ENCODE measurements at places on chromosomes 3 and 15.

- DNase-seq = no peak
Measured at GRCh38 chr3:38472342-38472741, 18.7 kb downstream of the ACVR2B start.

GRCh38 chr15:26867200-26868007 lies 542 bp downstream of the GABRA5 start:
- no peak for DNase-seq

DNA sequence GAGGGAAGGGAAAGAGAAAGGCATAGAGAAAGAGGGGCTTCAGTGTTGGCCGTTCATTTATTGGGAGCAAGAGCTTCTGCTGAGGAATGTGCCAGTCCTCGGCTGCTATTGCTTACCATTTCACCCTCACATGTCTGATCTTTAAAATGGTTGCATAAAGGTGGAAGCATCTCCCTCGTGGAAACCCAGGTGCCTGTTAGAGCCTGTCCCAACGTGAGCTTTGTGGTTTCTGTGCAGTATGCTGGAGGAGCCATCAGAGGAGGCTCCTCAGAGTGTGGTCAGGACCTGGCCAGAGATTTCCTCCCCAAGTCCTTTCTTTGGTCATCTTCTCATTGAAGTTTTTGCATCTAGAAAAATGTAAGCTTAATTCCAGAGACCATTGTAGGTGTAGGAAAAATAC lies 34.4 kb downstream of the PSMD6 start:
- DNase-seq = no peak

DNA sequence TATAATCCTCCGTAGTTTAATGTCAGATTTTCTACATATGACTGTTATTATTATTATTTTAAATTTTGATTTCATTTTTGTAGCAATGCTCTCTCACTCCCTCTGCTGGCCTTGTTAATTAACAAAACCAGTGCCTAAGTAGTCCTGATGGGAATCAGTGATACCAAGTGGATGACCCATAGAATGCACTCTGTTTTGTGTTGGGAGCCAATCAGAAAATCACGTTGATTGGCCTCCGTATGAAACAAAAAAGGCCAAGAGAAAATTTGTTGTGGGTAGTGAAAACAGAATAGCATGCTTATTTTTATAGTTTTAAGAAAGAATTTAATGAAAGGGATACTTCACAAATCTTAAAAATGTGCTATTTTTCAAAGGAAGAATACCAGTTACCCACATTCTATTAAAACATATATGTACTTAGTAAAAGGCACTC lies 34.4 kb upstream of the MEIS2 start:
- DNase-seq = peak; percentile 37

DNA sequence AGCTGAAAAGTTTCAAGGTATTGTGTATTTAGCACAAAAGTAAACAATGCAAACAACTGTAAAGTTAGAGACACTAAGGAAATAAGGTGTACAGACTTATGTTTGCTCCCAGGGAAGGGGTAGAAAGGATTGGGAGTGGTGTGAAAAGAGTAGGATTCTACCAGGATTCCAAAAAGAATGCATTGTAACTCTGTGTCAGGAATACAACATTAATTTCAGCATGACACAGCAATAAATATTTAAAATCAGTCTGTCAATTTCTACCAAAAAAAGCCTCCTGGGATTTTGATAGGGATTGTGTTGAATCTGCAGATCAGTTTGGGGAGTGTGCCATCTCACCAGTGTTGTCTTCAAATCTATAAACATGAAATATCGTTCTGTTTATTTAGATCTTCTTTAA lies 73.4 kb downstream of the LRRC28 start:
- no peak for DNase-seq

GRCh38 chr3:6260551-6261191 lies 600.2 kb upstream of the GRM7 start:
- DNase-seq = no peak

- DNase-seq = no peak
Measured at GRCh38 chr3:174891524-174892203, 32.5 kb downstream of the NAALADL2 start.

DNA sequence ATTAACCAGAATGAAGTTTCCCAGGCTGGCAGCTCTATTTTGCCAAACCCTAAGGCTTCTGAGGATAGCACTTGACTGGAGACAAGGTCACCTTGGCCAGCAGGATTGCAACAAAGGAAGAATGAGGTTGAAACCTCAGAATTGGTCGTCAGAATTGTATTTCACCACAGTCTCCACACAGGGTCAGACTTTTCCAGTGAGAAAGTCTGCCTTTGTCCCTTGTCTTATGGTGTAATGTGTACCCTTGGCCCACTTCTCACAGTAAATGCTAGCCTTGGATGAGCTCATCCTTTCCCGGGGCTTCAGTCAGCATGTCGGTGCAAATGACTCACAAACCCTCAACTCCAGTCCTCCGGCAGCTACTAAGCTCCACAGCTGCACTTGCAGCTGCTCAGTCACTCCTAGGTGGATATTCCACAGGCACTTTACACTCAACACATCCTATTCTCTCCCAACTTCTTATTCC lies 19.7 kb downstream of the SSR3 start:
- peak; percentile 86 for DNase-seq

GRCh38 chr3:182740710-182741109 lies 52.6 kb upstream of the ATP11B start:
- DNase-seq = no peak

DNA sequence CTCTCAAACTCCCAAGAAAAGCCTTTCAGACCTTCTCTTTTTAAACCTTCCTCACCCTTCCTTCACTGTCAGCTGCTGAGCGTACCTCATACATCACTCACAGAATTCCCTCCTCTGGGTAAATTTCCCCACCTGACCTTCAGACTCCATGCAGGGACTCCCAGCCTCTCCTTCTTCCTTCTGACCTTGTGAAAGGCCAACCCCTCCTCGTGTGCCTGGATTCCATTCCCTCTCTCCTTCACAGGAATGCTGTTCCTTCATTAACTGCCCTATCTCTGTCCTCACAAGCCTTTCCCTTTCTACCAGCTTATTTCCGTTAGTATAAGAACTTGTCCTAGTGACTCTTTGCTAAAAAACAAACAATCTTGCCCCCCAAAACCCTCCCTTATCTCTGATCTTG lies 69.7 kb upstream of the MME start:
- DNase-seq = no peak

DNA sequence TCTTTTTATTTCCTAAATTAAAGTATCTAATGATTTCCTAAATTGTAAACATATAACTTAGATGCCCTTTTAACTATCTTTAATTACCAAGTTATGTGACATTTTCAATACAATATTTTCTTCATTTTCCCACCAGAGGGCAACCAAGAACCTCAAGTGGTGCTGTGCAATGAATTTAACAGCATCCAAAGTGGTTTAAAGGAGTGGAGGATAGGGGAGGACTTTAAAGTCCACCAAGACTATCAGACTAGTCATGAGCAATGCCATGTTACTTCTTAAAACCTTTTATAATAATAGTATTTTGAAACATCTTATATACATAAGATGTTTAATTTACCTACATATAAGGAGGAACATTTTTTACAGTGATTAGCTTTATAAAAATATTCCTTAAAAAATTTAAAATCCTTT lies 74.4 kb downstream of the DLG1 start:
- DNase-seq = peak; percentile 76

GRCh38 chr3:23916152-23916885 lies 471 bp downstream of the NKIRAS1 start:
- DNase-seq = no peak

DNA sequence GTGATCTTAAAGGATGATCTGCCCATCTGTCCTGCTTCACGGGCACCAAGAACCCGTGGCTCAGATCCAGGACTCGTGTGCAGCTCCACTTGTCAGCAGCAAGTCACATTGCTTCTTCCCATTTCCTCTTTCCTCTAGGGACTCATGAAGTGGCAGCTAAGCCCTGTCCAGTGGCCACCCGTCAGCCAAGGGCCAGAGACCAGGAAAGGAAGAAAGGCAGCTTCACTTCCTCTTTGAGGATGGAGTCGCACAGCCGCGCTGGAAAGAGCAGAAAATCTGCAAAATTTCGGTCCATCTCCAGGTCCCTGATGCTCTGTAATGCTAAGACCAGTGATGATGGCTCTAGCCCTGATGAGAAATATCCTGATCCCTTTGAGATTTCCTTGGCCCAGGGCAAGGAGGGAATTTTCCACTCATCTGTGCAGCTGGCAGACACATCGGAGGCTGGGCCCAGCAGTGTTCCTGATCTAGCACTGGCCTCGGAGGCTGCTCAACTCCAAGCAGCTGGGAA lies 28.5 kb downstream of the IL16 start:
- peak; percentile 68 for DNase-seq

- no peak for DNase-seq
Measured at GRCh38 chr3:98655666-98656065, 62.3 kb upstream of the CPOX start.

DNA sequence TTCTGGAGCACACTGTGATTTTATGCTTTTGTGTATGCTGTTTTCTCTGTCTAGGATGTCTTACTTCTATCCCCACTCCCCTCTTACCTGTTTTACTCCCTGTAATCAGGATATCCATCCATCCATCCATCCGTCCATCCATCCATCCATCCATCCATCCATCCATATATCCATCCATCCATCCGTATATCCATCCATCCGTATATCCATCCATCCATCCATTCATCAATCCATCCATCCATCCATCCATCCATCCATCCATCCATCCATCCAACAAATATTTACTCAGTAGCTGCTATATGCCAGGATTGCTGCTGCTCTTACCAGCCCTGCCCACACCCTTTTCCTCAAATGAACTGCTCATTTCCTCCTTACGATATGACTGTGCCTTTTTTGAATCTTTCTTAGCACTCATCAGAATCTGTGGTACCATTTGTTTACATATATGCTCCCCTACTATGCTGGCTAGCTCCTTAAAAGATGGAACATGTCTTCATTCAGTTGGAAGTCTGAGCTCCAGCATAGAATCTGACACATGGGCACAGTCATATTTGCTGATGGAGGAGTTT lies 35.2 kb downstream of the USP13 start:
- DNase-seq = no peak

DNA sequence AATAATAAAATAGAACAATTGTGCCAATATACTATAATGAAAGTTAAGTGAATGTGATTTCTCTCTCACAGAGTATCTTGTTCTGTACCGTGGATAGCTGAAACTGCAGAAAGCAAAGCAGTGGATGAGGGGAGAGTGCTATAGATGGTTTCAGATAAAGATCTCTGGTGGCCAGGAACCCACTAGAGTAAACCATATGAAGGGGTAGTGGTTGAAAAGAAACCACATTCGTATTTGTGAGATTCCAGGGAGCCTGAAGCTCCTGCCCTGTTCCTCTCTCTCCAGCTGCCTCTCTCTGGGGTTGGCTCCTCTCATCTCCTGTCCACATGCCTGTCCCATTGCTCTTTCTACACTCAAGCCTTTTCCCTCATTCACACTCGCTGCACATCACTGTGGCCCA lies 8.9 kb downstream of the ABHD17C start:
- no peak for DNase-seq

DNA sequence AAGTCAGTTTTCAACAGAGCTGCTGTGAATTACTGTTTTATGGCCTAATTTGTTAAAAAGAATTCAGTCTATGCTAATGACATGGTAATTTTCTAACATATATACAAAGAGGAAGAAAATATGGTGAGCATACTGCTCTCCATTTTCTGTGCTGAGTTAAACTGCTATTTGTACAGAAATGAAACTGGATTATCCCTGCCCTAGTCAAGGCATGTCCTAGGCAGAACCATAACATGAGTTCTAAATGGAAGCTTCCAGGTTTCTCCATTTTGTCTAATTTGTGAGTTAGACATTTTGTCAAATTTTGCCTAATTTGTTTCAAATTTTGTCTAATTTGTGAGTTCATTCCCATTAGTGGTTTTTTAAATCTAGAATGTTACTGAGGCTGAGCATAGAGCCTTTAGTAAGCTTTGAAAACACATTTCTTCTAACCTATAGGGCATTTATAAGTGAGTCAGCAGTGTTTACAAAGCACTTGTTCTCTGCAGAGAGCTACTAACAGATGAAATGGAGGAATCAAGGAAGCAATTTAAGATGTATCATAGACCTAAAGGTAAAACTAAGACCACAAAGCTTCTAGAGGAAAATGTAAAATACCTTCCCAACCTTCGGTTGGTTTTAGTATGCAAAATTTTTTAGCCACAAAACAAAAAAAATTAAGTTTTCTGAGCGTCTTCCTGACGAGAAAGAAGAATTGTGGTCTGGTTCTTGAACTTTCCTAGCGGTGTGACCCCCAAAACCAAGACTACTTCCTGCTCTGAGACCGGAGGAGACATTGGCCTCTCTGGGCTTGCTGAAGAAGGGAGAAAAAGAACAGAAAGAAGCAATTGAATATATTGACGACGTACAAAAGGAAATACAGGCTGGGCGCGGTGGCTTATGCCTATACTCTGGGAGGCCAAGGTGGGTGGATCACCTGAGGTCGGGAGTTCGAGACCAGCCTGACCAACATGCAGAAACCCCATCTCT lies 9.8 kb downstream of the P2RY14 start:
- no peak for DNase-seq

DNA sequence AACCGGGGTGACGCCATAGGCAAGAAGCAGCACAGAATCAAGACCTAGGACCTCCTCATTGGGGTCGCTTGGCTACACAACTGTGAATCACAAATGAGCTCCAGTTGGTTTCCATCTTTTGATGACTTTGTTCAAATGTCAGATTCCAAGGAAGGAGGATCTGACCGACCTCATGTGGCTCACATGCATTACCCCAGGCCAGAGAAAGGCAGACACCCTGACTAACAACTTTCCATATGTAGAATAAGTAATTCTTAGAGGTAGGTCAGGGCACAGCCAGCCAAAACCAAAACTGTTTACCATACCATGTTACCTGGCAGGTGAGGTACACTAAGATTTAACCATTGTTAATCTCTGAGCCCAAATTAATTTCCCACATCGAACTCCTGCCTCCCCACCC lies 96.5 kb downstream of the CCNL1 start:
- no peak for DNase-seq

DNA sequence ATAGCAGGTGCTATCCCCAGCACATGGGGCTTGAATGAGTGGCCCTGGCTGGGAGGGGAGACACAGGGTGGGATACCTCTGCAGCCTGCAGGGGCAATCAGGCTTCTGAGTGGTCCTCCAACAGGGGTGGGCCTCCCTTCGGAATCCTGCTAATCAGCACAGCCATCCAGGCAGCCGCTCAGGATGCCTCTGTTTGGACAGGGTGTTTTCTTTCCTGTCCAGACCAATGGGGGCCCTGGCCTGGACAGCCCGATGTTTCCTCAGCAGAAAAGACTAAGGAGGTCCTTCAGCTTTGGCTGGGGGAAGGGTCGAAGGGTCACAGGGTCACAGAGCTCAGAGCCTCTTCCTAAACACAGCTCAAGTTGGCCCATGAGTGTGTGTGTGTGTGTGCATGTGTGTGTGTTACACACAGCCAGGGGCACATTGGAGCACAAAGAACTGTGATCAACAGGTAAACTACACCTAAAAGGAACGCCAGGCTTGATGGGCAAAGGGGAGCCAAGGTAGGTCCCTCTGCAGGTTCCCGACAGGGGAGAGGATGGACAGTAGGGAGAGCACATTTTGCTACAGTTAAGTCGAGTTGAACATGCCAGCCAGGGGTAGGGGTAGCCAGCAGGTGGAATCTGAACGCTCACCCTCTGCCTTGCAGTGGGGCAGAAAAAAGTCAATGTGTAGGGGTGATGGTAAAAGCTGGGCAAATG lies 1.1 kb upstream of the HAPLN3 start:
- DNase-seq = no peak

- DNase-seq = no peak
Measured at GRCh38 chr15:73607843-73608242, 25.3 kb downstream of the NPTN start.

GRCh38 chr3:62785384-62785783 lies 89.8 kb downstream of the CADPS start:
- DNase-seq = no peak
